CD4-positive, CD25-positive, alpha-beta regulatory T cell (primary cell): ENCODE measurements at places on chromosomes 3 and 15. TPM values are rescaled to one million over a fixed set of nuclear protein-coding genes. Genes with fewer than 3 reads are reported as not detected.

The GCNT3 gene
- 0.32 TPM for polyA plus RNA-seq

The P2RY12 gene
- polyA plus RNA-seq = not detected

The HIGD2B gene
- not detected for polyA plus RNA-seq

The SERP1 gene
- 133 TPM for polyA plus RNA-seq

The TSC22D2 gene
- 4.9 TPM for polyA plus RNA-seq

The MYO5A gene
- polyA plus RNA-seq = 13.2 TPM

DNA sequence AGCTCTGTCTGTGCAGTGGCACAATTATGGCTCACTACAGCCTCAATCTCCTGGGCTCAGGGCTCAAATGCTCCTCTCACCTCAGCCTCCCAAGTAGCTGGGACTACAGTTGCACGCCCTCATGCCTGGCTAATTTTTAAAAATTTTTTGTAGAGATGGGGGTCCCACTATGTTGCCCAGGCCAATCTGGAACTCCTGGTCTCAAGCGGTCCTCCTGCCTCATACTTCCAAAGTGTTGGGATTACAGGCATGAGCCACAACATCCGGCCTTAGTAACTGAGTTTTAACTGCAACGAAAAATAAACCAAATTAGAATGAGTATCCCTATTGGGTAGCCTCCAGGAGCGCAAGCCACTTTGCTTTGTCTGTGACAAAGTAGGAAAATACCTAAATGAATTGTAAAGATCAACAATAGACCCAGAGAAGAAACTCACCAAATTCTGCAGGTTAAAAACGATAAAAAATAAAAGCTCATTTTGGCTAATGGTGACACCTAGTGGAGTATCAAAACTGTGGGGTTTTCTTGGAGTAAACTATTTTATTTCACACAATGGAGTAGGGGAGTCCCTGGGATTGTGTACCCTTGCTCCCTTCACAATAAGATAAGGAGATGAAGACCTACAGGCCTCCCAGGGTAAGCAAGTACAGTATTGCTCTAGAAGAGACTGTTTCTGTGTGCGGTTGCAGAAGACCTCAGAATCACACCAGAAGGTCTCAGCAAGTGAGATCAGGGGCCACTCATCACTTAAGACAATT, 21.0 kb upstream of the CA12 start:
- no peak for DNase-seq

GRCh38 chr3:98739266-98739665, 23.9 kb upstream of the ST3GAL6 start:
- no peak for DNase-seq

GRCh38 chr3:183464480-183464879, 36.1 kb upstream of the MCF2L2 start:
- no peak for DNase-seq

DNA sequence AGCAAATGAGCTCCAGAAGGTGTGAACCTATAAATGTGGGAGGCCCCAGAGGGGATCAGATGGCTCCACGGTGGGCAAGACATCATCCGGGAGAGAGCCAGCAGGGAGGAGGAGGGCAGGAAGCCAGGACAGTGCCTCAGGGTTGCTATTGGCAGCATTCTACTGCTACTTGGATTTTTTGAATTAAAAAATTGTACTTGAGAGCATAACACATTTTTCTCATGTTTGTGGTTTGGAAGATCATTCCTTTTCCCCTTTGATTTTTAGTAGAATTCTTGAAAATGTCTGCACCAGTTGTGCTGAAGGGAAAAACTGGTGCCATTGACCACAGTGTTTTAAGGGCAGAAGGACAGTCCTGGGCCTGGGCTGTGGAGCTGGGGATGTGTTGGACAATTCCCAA, 59.2 kb downstream of the LYZL4 start:
- DNase-seq = no peak

- no peak for DNase-seq
These were observed 137.4 kb upstream of the UBP1 start for GRCh38 chr3:33577588-33577987.

DNA sequence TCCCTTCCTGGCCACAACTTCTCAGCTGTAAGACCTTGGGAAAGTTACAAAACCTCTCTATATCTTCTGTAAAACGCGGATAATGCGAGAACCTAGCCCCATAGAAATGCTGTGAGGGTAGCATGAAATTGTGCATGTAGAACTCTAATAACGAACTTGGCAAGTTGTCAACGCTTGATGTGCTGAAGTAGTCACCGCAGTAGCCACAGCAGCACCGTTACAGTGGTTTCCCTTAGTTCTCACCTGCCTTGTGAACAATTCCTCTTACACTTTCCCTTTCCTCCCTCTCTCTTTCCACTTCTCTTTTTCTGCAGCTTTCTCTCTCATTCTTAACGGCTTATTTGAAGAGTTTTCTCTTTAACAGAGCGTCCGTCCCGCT, 447 bp upstream of the SHQ1 start:
- DNase-seq = peak; percentile 45

GRCh38 chr3:71258526-71258925, 325.0 kb downstream of the FOXP1 start:
- no peak for DNase-seq

- no peak for DNase-seq
These were observed 14.8 kb downstream of the GNB4 start for GRCh38 chr3:179436517-179436916.

- DNase-seq = no peak
These were observed 40.5 kb upstream of the MAGEF1 start for GRCh38 chr3:184752361-184752760.

DNA sequence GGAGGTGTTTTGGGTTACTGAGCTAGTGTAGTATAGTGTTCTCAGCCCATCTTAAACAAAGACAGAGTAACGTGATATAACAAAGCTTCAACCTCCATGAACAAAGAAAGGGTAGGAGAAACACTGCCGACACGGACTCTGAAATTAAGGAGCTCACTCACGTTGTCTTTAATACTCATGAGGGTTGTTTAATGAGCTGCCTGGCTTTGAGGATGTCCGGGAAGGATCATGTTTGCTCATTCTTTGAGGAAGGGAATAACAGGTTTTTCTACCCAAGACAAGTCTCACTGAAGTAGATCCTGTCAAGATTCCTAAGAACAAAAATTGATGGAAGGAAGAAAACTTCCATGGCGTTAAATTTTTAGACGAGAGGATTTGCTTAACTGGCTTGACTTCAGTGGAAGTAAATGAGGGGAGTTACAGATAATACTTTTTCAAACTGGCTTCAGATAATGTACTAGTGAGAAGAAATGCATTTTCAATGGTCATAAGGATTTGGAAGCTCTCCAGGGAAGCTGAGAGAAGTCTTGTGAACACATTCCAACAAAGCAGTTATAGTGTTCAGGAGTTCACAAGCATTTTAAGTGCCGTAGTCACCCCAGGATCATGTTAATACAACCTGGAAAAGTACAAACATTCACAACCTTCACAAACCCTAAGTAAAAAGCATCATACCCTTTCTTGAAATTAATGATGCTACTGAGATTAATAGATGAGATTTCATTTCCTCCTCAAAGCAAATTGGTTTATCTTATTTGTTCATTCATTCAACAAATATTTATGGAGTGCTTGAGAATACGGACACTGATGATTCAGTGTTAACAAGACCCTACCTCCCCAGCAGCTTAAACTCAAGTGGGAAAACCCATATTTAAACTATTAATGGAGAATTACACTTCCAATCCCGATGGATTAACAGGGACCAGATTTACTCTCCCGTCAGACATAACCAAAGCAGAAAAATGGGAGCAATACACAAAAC, 101.5 kb downstream of the SHQ1 start:
- DNase-seq = no peak

DNA sequence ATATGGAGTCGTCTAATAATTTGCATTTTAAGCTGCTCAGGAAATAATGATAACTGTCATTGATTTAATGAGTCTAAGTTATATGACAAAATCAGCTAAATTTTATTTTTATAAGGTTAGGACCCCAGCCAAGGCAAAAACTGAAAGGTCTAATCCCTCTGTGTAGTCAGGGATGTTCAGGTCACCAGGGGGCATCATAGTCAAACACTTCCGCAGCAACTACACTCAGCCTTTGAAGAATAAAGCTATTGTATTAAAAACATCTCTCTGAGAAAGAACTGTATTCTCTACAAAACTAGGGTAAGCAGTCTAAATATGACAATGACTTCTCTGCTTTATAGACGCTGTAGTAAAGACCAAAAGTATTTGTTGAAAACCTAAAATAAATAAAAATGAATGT, 15.0 kb downstream of the INTS14 start:
- peak; percentile 24 for DNase-seq

GRCh38 chr3:103134023-103134724, 699.4 kb downstream of the ZPLD1 start:
- no peak for DNase-seq

DNA sequence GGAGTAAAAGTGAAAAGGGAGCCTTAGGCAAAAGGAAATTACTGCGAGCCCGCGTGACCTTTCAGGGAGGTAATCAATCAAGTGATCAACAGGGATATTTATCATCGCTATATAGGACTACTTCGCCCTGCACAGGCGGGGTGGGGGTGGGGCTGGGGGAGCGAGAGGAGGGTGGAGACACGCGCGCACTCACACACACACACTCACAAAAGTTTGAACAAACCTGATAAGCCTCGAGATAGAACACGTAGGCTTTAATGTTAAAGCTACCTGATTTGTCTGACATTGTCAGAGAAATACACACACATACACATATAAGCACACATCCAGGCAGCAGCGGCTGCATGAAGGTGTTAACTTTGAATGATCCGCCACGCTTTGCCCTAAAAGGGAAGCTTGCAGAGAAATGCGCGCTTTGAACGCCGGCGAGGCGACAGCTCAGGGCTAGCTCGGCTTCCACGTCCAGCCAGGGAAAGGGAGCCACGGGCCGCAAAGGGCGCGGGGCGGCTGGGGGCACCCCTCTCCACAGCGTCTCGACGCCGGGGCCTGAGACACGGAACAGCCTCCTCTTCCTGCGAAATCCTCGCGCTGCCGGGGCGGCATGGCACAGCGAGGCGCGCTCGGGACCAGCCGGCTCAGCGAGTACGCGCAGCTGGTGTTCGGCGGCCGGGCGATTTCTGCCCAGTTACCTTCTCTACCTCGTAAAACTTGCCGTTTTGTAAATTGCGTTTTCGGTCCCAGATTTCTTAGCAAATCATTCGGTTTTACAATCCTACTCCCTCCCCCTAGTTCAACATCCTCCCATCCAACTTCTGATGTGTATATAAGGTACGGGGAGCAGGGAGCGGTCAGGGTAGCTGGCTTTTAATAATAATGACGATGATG, 4.8 kb upstream of the MECOM start:
- DNase-seq = no peak

- no peak for DNase-seq
These were observed 4.3 kb upstream of the SCG3 start for GRCh38 chr15:51677021-51677420.

- no peak for DNase-seq
These were observed 409.4 kb downstream of the PDCD6IP start for GRCh38 chr3:34207806-34208205.

- no peak for DNase-seq
These were observed 545.5 kb upstream of the MDFIC2 start for GRCh38 chr3:70857916-70858315.

DNA sequence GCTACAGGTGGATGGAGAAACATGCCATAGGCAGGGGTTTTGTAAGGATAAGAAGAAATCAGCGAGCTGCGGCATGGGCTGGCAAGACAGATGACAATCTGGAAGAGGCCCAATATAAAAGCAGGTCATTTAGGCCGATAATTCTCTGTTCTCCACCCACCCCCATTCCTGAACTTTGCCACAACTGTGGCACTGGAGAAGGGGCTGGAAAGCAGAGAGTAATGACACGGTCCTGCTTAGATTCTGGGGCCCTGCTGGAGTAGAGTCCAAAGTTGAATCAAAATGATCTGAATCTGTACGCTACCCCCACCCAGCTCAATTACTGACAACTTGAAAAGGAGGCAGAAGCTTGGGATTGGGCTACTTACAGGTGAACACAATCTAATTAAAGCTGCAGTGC, 18.4 kb upstream of the BUB1B start:
- DNase-seq = no peak

GRCh38 chr3:105686278-105686897, 182.4 kb downstream of the CBLB start:
- DNase-seq = no peak

DNA sequence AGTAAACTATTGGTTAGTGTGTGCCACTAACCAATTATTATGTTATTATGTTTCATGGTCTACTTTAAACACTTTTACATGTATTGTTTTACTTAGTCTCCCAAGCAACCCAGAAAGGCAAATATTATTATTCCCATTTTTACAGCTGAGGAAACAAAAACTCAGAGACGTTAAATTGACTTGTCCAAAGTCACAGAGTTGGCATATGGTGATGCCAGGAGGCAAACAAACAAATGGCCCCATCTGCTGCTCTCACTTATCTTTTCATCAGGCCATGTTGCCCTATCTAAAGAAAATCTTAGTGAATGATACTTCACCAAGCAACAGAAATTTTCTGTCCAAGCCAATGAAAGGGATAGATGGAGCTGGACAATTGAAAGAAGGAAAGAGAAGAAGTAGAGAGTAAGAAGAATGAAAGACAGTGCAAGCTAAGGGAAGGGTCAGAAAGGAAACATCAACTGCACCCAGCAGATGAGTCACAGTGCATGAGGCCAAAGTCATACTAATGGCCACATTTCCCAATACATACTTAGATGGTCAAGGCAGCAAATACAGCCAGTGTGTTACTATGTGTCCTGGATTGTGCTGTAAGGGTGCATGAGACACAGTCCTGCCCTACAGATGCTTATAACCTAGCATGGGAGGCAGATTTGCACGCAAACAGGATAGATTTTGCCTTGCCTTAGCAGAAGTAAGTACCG, 266.9 kb downstream of the KCNMB2 start:
- no peak for DNase-seq

DNA sequence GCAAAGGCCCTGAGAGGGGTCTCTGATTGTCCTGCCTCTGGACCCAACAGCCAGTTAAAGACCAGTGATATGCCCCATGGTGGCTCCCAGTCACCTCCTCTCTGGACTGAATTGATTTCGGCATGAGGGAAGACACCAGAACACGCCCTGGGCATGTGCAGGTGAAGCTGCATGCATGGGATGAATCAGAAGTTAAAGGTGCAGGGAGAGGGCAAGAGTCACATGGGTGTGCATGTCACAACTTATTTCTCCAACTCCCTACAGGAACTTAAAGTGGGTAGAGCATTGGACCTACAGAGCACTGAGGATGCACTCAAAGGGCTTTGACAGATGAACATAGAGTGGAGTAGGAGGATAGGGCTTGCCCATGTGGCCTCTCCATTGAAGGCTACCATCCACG, 16.9 kb upstream of the RHCG start:
- DNase-seq = no peak
